ENCODE measurements at places on chromosomes 7 and 10.
A peak's percentile ranks its signal among the peaks of the same experiment; 100 is the strongest.

GRCh38 chr7:20554072-20554471 lies 61.4 kb upstream of the ABCB5 start:
- DNase-seq = no peak

GRCh38 chr10:77836299-77836820 lies 90.2 kb downstream of the DLG5 start:
- DNase-seq = peak; percentile 77

DNA sequence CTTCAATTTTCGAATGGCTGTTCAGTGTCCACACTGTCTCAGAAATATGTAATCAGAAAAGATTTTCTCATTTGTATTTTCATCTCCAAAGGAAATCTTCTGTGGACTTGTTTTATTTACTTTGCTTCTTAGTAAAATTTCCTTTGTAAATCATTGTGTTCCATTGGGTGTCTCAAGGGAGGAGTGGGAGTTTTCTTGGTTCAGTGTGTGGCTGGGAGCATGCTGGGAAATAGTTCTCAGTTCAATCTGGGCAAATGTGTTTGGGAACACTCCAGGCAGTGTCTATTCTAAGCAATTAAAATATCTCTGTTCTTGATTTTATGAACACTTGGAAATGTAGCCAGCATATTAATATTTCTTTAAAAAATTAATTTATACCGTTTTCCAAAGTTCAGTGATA lies 1019.8 kb downstream of the CNTNAP2 start:
- no peak for DNase-seq

- DNase-seq = no peak
Measured at GRCh38 chr7:10225275-10225674, 748.4 kb upstream of the PHF14 start.

DNA sequence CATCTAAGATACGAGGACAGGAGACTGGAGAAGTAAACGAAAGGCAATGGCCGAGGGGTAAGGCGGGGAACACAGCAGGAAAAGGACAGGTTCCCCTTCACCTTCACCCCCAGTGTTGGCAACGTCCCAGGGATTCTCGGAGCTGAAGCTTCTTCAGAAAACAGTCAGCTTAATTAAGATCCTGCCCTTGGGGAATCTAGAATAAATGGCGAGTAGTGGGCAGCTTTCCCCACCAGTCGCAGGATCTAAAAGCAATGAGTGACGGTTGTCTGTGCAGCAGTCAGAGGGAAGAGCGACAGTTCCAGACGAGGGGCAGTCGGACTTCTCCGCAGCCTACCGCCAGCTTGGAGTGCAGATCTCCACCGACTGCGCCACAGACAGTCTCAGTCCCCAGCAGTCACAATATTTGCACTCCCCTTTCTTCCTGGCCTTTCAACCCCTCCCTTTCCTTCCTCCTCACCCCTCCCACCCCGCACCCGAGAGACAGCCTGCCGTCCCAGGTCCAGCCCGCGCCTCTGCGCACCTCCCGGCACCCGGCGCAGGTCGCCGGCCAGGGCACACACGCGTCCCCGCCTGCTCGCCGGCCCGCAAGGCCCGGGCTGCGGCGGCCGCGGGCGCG lies 10.9 kb upstream of the SP8 start:
- no peak for DNase-seq

- no peak for DNase-seq
Measured at GRCh38 chr10:19932806-19933371, 116.7 kb downstream of the PLXDC2 start.

DNA sequence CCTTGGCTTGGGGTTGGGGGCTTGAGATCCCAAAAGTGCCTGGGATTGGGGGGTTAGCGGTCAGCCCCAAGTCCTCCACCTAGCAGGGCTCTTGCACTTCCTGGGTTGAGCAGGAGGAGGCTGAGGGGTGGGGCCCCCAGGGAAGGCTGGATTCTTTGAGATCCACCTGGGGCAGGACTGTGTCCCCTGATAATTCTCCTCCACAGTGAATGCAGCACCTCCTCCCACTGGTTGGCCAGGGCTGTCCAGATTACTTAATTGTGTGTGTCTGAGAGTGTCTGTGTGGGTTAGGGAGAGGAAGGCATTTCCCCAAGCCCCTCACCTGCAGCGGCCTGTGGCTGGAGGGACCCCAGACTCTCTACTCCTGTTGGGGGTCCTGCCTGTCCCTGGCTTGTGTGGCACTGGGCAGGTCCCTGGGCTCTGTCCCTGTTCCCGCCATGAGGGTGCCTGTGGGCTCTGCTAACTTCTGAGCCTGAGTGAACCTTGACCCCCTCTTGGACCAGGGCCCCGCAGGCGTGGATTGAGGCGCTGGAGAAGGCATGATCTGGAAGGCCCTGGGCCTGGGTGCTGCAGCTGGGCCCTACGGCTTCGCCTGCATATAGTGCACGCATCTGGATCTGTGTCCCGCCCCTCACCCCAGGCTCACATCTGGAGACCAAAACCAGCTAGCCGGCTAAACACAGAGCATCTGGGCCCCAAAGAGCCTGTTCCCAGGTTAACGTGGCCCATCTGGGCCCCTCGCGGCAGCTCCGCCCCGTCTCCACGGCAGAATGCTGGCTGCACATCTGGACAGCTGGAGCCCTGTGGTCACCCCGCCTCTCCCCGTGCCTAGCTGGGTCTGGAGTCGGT lies 10.4 kb downstream of the TMEM270 start:
- DNase-seq = no peak

DNA sequence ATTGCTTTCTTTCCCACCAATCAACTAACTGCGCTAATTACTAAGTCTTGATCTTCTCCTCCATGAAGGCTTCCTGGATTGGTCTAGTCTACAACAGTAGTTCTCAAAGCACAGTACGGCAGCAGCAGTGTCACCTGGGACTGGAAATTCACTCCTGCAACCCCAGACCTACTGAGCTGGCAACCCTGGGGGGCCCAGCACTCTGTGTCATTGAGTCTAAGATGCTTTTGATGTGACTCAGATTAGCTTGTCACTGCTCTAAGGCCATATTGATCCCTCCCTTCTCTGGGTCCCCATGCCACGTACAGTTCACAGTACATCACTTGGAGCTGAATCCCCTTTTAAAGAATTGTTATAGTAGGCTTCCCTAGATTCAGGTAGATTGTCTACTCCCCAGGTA lies 65.7 kb upstream of the KMT2C start:
- no peak for DNase-seq

DNA sequence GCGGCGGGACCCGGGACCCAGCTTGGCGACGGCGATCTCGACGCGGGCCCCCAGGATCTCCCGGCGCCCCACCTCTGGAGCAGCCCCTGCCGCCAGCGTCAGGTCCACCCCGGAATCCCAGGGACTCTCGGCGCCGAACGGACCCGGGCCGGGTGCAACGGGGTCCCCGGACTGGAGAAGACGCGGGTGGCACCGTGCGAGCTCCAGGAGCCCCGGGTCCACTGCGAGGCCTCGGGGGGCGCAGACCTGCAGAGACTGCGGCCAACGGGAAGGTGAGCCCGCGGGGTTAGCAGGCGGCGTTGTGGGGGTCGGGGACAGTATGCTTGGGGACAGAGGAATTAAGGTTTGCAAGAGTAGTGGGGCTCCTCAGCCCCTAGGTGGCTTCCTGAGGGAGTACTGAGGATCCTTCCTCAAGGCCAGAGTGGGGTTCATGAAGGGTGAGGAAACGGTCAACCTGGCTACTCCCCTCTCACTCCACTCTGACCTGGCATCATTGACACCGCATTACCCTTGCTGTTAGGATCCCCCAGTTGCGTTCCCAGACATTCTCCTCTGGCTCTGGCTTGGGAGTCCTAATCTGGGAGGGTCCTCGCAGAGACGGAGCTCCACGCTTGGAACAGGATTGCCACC lies 353 bp downstream of the EPHB6 start:
- no peak for DNase-seq

DNA sequence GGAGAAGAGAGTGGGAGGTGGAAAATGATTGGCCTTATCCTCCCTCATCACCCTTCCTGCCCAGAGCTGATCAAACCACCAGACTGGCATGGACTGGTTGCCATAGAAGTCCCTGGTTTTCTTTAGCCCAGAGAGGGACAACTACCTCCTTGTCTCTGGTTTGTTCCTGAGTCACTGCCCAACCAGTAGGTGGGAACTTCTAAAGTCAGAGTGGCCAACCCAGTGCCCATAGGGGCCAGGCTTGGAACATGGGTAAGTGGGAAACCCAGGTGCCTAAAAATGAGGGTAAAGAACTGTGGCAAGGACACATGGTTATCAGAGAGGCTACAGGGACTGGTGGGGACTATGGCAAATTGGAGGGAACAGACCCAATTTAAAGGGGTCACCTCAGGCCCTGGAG lies 63.8 kb downstream of the FAM241B start:
- DNase-seq = no peak

DNA sequence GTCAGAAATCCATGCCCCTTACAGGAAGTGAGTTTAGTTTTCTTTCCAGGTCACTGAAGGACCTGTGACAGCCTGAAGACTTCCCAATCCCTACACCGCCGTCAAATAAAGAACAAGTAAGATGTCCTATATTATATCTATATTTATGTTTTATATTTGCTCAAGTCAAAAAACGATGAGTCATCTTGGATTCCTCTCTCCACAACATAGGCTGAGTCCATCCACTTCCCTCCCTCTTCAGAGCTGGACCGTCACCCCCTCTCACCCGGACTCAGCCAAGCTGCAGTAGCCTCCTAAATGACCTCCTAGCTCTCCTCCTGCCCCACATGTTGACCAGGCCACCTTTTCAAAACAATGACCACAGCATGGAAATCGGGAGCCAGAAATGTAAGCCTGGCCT lies 53.5 kb downstream of the GLI3 start:
- DNase-seq = no peak

DNA sequence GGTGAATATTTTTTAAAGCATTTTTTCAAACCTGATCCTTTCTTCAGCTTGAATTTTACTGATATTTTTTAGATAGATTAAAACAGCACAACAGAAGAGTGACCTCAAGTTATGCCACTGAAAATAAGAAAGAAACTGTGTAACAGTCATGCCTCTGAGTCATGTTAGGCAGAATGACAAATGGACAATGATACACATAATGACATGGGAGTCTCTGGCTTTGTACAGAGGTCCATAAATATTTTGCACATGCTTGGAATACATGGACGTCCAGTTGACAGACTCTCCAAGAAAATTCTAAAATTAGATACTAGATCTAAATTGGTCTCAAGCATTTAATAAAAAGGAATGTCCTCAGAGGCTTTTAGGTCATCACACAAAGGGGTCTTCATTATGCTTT lies 21.9 kb upstream of the SEMA3A start:
- no peak for DNase-seq

- no peak for DNase-seq
Measured at GRCh38 chr10:125802131-125802530, 20.9 kb downstream of the UROS start.

DNA sequence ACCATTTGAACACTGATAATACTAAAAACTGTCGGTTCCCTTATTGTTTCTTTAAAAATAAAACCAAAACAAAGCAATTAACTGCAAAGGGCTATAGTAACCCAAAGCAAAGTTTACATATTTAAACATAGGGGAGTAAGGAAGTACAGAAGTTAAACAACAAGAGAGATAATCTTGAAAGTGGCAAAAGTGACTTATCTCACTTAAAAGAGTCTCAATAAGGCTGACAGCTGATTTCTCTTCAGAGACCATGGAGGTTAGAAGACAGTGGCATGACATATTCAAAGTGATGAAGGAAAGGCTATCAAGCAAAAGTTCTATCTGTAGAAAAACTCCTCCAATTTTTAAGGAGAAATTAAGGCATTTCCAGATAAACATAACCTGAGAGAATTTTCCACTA lies 233.5 kb upstream of the HDAC9 start:
- no peak for DNase-seq

DNA sequence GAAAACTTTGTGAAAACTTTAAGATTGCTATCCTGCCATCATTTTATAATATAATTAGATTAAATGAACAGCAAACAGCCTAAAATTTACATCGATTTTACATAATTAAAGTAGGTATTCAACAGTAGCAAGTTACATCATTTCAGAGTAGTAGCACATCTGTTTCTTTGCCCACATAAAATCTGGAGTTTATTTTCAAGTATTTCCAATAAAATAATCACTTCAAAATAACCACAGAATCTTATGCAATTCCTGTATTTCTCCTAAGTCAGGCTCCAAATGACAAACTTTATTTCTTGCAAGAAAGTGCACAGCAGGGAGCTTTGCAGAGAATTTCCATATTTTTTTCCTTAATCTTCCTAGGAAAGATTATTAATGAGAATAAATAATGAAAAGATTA lies 82.6 kb downstream of the CUBN start:
- no peak for DNase-seq

- no peak for DNase-seq
Measured at GRCh38 chr10:30357075-30357801, 8.2 kb upstream of the MTPAP start.

- DNase-seq = no peak
Measured at GRCh38 chr7:106629516-106629915, 31.4 kb downstream of the CCDC71L start.
